ENCODE measurements at places on chromosomes 4 and X. TPM values are rescaled to one million over a fixed set of nuclear protein-coding genes. Genes with fewer than 3 reads are reported as not detected.
A peak's percentile ranks its signal among the peaks of the same experiment; 100 is the strongest.

DNA sequence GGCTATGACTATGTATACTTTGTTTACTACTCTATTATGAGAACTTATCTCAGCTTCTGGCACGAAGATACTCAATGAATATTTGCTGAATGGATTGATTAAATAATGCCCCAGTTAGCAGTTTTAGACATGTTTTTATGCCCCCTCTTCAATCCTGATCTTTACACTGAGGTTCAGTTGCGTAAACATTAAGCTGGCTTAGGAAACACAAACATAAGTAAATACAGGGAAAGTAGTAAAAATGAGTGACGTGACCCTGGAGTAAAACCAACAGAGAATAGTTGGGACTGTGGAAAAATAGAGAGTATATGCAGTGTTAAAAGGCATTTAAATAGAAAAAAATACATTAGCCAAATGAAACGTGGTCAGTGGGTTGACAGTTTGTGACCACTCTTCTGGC lies 387.0 kb upstream of the ACTRT1 start:
- DNase-seq, result no peak

DNA sequence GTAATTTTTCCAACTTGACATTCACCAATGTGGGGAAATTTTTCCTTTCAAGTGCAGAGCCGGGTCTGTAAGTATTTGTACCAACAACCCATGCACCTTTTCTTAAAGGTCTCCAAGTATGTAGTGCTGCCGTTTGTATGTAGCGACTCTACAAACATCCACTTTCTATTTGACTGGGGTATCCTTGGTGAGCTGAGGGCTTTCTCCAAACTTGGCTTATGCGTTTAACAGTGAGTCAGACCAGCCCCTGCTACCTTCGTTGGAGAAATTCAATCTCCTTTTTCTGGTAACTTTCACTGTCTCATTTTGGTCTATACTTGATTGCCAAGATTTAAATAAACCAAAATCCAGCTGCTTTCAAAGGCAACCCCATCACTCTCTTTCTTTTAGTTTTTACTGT lies 34.9 kb downstream of the MGST2 start:
- DNase-seq, result no peak

DNA sequence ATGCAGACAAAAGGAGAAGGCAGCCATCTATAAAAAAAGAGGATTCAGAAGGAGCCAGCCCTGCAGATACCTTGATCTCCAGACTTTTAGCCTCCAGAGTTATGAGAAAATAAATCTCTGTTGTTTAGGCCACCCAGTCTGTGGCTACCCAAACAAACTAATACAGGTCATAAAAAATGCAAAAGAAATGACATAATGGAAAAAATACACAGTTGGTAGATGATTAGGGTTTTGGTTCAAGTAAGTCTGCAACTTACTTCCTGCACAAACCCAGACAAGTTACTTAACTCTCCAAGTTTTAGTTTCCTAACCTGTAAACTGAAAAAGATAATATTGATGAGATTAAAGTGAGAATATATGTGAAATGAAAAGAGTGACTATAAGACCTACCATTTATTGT lies 11.3 kb downstream of the QDPR start:
- no peak for DNase-seq

DNA sequence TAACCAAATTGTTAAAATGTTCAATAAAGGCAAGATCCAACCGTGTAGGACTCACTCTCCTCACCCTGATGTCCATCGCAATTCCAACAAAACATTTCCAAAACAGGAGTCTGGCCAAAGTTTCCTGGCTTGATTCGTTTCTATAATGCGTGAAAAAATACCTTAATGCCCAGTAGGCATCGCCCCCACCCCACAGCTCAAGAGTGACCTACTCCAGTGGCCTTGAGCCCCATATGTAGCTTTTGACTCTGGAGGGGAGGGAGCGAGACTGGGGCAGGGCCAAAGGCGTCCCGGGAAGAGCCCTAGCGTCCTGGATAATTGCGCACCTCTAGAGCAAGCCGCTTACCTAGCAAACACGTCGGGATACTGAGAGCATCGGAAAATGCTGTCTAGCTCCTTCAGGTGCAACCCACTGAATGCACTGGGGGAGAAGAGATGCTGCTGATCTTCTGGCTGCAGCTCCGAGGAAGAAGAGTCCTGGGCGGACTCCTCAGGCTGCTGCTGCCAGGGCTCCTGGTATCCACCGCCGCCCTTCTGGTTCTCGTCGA lies 55.6 kb upstream of the NKAP start:
- DNase-seq, result no peak

DNA sequence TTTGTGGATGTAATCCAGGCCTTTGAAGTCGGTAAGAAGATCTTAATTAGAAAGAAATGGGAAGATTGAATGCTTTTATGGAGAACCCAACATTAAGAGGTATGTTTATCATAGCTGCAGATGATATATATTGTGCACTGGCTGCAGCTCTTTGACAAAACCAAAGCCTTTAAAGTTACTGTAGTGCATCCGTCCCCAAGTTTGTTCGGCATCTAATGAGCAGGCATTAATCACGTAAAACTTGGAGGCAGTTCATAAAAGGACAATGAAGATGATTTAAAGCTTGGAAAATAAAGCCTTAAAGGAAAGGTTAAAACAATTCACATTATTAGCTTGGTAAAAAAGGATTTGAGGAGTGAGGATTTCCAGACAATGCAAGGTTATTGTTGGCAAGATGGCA lies 150.8 kb upstream of the ARX start:
- DNase-seq, result no peak

GRCh38 chr4:30865691-30866090 lies 145.5 kb downstream of the PCDH7 start:
- DNase-seq, result peak; percentile 45

The UBE2A gene
- 25.3 TPM for total RNA-seq

The PRR32 gene
- not detected for total RNA-seq

Data from fibroblast of the aortic adventitia (primary cell).